ENCODE measurements at places on chromosomes 2 and 18.
A peak's percentile ranks its signal among the peaks of the same experiment; 100 is the strongest.

- DNase-seq, result no peak
Measured at GRCh38 chr2:213046431-213046830, 105.0 kb downstream of the IKZF2 start.

DNA sequence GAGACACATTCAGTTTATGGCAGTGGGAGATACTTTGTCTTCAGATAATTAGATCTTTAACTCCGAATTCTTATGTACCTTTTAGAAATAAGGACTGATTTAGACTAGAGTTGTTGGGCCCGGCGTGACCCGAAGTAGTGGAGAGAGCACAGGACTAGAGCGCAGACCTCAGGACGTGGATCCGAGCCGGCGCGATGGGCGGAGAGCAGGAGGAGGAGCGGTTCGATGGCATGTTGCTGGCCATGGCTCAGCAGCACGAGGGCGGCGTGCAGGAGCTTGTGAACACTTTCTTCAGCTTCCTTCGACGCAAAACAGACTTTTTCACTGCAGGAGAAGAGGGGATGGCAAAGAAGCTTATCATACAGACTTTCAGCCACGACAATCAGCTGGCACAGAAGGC is 54.5 kb downstream of the FMNL2 start:
- DNase-seq, result no peak

- DNase-seq, result peak; percentile 6
Measured at GRCh38 chr2:240599141-240599583, 12.6 kb downstream of the CAPN10 start.

GRCh38 chr2:176056406-176056805 is 27.4 kb downstream of the EVX2 start:
- no peak for DNase-seq

DNA sequence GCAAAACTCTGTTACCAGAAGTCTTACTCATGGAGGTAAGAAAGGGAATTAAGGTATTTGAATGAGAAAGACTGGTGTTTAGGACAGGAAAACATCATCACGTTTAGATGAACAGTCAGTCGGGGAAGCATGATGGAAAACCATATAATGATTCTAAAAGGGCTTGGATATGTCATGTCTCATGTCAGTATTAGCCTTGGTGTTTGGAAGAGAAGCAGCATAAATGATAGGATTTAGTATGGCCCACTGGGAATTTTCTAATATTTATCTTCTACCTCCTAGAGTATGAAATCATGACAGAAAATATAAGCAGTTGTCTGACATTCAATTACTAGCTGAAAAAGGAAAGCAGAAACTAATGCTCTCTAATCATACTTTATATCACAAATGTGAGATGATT is 1643.6 kb upstream of the CELF4 start:
- no peak for DNase-seq

DNA sequence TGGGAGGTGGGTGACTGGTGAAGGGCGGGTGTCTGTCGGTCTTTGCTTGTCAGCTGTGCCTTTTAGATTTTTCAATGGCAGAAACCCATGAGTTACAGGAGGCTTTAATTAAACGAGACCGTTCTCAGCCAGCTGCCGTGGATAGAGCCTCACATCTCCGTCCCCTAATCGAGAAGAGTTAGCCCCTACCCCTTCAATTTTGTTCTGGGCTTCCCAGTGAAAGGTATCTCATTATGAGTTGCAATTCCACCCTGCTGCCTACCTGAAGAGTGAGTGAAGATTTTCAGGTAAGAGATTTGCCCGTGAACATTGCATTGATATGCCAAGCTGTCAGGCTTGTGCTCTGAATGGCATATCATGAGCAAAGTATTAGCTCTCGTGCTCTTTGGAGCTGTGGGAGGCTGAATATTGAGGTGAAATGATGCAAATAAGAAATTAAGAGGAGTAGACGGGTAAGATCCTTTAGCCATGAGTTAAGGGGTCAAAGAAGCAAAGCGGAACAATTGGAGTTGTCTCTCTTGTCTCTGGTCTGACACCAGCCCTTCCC is 118.7 kb upstream of the MSTN start:
- no peak for DNase-seq

GRCh38 chr2:64273524-64274398 is 129.5 kb upstream of the PELI1 start:
- DNase-seq, result peak; percentile 41

- DNase-seq, result no peak
Measured at GRCh38 chr2:105848367-105848766, 103.7 kb downstream of the NCK2 start.

GRCh38 chr2:239936838-239937581 is 88.1 kb downstream of the NDUFA10 start:
- peak; percentile 78 for DNase-seq

DNA sequence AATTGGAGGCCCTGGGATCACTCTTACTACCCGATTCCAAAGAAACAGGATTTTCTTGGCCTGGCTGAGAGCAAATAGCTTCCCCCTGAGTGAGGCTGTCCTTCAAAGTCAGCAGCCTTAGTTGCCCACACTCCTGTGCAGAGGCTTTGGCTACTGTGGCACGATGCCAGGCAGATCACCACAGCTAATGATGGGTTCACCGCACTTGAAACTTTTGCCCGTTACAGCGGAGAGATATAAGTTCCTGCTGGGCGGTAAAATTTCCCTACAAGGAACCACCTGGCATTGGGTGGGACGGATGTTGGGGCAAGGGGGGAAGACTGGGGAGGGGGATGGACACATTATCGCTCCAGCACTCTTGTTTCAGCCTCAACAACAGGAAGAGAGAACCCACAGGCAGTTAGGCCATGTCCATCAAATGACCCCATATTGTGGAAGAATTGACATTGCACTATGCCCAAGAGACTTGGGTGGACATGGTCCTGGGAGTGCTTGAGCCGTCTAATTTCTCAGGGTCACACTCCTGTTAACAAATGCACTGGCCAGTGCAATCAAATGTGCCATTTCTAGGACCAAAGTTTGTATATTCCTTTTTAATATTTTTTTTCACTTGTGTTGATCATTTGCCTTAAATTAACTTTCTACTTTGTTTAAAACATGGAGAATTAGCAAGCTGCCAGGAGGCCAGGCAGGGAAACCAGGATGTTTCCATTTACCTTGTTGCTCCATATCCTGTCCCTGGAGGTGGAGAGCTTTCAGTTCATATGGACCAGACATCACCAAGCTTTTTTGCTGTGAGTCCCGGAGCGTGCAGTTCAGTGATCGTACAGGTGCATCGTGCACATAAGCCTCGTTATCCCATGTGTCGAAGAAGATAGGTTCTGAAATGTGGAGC is 4.4 kb downstream of the IL1B start:
- no peak for DNase-seq

- DNase-seq, result no peak
Measured at GRCh38 chr2:216714376-216714775, 19.0 kb upstream of the IGFBP5 start.

DNA sequence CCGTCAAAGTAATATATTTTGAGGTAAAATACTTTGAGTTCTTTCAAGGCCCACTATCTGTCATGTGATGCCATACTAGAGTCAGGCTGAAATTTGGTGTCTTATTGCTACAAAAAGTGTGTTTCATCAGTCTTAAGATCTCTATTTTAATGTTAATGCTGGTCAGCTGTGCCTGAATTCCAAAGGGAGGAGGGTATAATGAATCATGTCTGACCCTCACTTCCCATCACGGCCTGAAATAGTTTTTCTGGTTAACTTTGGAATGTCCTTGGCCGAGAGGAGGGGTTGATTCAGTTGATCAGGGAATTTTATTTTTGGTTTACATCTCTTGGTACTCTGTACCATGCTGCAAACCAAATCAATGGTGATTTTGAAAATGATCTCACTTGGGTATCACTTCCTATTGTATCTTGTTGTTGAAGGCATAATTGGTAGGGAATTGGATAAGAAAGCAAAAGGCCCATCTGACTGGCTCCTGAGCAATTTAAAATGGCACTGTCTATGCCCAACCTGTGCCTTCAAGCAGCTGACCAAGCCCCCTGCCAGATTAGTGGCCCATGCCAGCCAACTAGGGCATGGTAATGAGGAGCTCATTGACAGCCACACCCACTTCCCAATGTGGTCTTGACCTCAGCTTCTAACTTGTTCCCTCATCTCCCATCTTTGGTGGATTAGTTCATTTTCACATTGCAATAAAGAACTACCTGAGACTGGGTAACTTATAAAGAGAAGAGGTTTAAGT is 6.1 kb upstream of the SLC35F5 start:
- DNase-seq, result no peak
